ENCODE measurements at places on chromosomes 11 and 22. TPM values are rescaled to one million over a fixed set of nuclear protein-coding genes. Genes with fewer than 3 reads are reported as not detected.

The ADM2 gene
- total RNA-seq = 2.6 TPM

The SYT7 gene
- total RNA-seq = 2.2 TPM

The CYB5R2 gene
- 2.2 TPM for total RNA-seq

The CNGA4 gene
- total RNA-seq = 0.33 TPM

The DLG2 gene
- total RNA-seq = 9.4 TPM

GRCh38 chr22:32082331-32082730 is 39.3 kb downstream of the SLC5A1 start:
- no peak for DNase-seq

- no peak for DNase-seq
Measured at GRCh38 chr22:34526681-34527080, 539.3 kb upstream of the ISX start.

- no peak for DNase-seq
Measured at GRCh38 chr11:128891913-128892398, 800 bp downstream of the KCNJ5 start.

DNA sequence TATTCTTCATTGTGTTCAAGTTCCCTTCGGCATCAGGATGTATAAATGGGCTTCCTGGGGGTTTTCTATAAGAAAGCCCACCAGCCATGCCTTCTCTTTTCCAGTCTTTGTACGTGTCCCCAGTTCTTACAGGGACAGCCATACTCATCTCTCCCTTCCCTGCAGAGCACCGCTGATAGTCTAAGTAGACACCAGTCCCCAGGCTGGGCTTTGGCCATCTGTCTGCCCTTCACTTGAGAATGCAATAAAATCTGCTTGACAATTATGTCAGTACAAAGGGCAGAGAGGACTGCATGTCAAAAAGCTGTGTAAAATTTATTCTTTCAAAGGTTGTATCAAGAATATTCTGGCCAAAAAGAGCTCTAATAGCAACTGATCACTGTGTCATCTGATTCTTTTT is 27.3 kb downstream of the NTM start:
- DNase-seq = no peak

DNA sequence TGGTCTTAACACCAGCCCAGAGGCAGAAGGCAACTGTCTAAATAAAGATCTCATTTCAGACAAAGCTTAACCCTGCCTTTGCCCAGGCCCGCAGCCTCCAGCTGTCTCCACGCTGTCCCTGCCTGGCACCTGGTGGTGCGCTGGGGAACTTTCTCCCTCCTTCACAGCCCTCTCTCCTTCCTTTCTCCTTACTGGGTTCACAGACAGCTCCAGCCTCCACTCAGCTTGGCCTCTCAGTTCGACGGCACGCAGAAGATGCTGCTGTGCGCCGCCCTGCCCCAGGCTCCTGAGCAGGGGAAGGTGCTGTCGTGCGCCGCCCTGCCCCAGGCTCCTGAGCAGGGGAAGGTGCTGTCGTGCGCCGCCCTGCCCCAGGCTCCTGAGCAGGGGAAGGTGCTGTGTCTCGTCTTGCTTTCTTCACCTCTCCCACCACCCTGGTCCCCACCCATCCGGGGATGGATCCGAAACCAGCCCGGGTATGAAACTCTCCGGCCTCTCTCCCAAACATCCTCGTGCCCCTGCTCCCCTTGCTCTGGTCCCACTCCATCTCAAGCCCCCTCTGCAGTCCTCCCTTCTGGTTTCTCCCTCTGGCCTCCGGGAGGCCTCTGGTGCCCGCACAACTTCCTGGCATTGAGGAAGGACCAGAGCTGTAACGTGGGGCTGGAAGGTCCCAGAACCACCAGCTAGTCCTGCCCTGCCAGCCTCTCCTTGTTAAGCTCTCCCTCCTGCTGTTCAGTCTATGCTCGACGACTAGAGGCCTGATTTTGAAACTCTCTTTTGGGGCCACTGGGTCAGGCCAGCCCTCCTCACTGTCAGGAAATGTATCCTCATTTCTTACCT is 22.9 kb upstream of the JAM3 start:
- peak; percentile 61 for DNase-seq

- DNase-seq = peak; percentile 70
Measured at GRCh38 chr22:39149915-39150847, 2.3 kb downstream of the CBX7 start.

- no peak for DNase-seq
Measured at GRCh38 chr22:37739035-37739434, 42.2 kb downstream of the TRIOBP start.

- no peak for DNase-seq
Measured at GRCh38 chr22:21624120-21624879, 5.5 kb downstream of the YDJC start.

- no peak for DNase-seq
Measured at GRCh38 chr11:111520560-111520959, 6.0 kb downstream of the HOATZ start.

GRCh38 chr11:10640308-10640707 is 53.2 kb downstream of the IRAG1 start:
- no peak for DNase-seq

- no peak for DNase-seq
Measured at GRCh38 chr11:92852946-92853345, 116.5 kb upstream of the MTNR1B start.

DNA sequence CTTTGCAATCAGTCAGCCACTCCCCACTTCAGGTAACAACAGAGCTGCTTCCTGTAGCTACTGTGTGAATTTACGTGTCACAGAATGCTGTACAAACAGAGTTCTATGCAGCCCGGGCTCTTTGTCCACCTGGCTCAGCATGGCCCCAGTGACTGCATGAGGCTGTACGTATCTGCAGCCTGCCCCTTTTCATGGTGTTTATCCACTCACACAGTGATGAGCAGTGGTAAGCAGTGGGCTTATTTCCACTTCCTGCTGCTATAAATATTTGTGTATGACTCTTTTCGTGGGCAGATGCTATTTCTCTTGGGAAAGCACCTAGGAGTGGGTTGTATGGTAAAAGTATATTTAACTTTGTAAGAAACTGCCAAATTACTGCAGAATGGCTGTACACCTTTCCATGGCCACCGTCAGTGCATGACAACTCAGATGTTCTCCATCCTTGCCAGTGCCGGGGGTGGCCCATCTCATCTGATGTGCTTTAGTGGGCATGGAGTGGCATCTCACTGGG is 43.3 kb downstream of the MYEOV start:
- no peak for DNase-seq

DNA sequence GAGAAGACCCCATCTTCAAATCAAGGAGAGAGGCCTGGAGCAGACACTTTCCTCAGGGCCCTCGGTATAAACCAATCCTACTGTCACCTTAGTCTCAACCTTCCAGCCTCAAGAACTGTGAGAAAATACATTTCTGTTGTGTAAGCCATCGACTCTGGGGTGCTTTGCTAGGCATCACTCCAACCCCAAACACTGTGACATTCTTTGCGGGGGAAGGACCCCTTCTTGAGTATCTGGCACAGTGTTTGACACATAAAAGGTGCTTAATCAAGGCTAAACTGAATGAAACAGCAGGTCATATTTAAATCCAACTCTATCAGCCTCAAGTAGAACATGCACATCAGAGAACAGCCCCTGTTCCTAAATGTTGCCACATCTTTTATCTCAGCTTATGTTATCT is 558.1 kb downstream of the INSC start:
- DNase-seq = no peak

- DNase-seq = no peak
Measured at GRCh38 chr11:4102711-4103110, 8.1 kb downstream of the RRM1 start.

DNA sequence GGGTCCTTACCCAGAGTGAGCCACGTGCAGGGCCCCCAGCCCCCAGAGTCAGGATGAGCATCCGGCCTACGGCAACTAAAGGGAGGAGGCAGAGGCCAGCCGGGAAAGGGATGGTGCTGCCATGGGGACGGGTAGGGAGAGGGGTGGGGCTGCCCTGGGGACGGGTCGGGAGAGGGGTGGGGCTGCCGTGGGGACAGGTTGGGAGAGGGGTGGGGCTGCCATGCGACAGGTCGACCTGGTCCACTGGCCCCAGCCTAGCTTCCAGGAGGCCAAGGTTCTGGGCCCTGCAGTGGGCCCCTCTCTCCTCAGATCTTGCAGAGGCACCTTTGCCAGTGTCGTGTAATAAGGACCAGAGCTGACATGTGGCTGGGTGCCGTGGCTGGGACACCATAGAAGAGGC is 187.7 kb downstream of the BRD1 start:
- no peak for DNase-seq

- DNase-seq = no peak
Measured at GRCh38 chr22:36365020-36365411, 22.8 kb downstream of the MYH9 start.

DNA sequence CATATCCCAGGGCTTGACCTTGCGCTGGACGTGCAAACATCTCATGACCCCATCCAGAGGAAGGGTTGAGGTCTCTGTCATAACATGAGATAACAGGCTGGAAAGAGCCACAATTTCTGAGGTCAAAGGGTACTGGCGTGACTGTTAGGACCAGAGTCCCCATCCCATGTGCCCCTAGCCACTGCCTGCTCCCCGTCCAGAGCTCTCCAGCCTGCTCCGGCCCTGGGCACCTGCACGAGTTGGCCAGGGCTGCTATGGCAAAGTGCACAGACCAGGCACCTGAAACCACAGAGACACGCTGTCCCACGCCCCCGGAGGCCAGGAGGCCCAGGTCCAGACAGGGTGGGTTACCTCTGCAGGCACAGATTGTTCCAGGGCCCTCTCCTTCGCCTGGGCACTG is 58.9 kb downstream of the SHANK2 start:
- DNase-seq = peak; percentile 63

- peak; percentile 14 for DNase-seq
Measured at GRCh38 chr11:47595967-47596366, 1.8 kb upstream of the C1QTNF4 start.

GRCh38 chr11:23729088-23729487 is 767.8 kb upstream of the LUZP2 start:
- DNase-seq = no peak
